ENCODE measurements at places on chromosomes 7 and 10.

DNA sequence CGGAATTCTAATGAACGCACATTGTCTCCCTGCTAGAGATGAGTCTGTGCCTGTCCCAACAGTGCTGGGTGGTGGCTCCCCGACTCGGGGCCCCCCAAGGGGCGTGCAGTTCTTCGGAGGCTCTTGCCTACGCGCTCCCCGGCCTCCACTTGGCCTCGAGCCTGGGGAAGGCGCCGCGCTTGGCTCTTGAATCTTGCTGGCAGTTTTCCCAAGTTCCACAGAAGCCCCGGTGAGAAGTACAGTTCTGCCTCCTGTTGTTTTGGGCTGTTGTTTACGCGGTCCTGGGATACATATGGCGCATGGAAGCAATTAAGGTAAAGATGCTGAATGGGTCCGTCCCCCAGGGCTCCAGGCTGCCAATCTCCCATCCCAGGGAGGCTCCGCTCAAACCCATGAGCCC, 32.6 kb upstream of the UNCX start:
- no peak for DNase-seq

DNA sequence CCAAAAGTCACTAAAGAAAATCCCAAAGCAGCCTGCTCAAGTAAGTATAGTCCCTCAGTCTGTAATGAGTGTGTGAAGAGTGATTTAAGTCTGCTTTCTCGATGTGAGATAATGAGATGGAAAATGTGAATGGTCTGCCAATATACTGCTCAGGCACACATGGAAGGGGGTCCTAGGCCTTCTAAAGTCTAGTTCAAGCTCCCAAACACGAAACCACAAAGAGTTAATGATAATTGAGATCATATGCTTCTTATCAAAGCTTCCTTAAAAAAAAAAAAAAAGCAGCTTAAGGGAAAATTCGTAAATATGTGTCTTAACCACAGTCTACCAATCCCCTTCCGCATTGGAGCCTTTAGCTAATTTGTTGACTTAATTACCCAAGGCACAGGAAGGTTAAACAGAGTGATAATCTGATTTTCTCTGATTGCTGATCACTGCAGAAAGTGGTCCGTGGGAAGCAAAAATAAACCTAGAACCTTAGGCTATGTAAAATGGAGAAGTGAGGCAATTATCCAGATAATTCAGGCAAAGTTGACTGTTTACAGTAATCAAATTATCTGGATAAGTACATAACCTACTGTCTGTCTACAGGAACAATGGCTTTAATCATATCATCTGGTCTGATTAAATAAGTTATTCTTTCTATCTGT, 172.9 kb downstream of the MBL2 start:
- DNase-seq = no peak

DNA sequence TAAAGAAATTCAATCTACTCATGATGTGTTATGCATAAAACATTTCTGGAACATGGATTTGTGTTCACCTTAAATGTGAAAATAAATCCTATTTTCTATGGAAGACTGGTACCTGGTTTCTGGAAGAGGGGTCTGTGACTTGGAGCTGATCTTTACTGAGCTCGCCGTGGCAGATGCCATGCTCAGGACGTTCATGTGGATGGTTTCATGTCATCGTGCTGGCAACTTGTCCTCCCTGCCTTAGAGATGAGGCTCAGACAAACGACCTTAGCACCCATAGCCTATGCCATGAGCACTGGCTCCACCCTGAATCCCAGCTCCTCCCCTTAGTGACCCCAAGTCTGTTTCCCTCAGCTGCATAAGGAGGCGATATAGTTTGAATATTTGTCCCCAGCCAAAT, 7.3 kb downstream of the PPIF start:
- DNase-seq = no peak

DNA sequence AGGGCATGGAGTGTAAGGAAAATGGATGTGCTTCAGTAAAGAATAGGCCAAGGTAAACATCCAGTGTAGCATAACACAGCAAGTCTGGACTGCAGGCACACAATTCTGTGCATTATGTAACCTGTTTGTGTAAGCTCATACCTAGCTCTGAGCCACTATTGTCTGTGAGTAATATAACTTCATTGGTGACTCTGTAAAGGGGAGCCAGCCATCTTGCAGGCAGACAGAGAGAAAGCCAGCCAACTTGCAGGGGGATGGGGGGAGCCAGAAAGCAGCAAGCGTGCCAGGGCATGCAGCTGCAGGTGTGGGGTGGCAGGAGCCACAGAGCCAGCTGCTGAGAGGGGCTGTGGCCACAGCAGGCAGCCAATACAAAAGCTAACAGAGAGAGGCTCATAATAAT, 449.2 kb downstream of the IPMK start:
- no peak for DNase-seq

GRCh38 chr10:133194151-133194550, 34.1 kb downstream of the KNDC1 start:
- DNase-seq = no peak

DNA sequence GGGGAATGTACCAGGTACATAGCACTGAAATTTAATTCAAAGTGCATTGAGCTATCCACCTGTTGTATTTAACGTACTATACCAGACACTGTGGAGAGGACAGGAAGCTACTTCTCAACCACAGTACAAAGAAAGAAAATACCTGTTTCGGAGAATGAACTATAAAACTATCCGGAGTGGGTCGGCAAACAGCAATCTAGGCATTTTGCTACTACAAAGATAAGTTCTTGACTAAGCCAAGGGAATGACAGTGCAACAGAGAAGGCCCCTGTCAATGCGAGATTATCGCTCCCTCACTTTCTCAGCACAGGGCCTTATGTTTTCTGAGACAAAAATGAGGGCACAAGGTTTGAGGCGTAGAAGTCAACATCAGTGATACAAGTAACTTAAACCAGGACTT, 27.4 kb downstream of the SFMBT2 start:
- no peak for DNase-seq

- DNase-seq = no peak
Observed at GRCh38 chr7:67671006-67671548, 674.4 kb downstream of the TYW1 start.

DNA sequence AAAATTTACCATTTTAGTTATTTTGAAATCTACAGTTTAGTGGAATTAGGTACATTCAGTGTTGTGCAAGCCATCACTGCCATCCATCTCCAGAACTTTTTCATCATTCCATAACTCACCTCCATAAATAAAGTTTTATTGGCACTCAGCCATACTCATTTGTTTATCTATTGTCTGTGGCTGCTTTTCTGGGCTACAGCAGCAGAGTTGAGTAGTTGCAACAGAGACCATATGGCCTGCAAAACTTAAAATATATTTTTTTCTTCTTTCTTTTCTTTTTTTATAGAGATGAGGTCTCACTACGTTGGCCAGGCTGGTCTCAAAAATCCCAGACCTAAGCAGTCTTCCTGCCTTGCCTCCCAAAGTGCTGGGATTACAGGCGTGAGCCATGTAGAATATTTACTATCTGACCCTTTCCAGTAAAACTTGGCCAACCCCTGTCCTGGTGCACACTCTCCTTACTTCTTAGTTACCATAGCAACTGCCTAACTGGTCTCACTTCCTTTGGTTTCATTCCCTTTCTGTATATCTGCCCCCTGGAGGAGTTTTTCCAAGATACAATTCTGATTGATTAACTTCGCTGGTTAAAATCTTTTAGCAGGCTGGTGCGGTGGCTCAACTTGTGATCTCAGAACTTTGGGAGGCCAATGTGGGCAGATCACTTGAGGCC, 133.2 kb downstream of the CUX1 start:
- DNase-seq = no peak

DNA sequence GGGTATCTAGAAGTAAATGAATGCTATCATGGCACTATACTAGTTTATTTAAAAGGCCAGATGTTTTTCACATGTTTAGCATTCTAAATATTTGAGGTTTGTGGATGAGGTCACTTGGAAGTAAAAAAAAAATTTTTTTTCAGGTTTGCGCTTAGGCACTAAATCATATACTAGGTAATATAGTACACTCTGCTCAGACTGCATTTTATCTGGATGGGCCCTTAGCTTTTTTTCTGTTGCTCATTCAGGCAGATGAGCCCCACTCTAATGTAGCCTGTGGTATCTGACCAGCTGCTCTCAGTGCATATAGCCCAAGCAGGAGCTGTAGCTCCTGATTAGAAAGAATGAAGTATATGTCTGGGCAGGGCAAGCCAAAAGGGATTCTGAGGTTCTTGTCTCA, 210.1 kb downstream of the AUTS2 start:
- DNase-seq = no peak

GRCh38 chr7:128030654-128031611, at the start of gene LRRC4:
TSS of gene LRRC4 (minus strand) at chr7:128031437. CDS start at chr7:128030640, 797 bp downstream.
- DNase-seq = peak; percentile 42

- DNase-seq = no peak
Observed at GRCh38 chr10:61792921-61793320, 108.6 kb upstream of the ARID5B start.

- no peak for DNase-seq
Observed at GRCh38 chr7:44051611-44052220, 7.2 kb downstream of the DBNL start.

DNA sequence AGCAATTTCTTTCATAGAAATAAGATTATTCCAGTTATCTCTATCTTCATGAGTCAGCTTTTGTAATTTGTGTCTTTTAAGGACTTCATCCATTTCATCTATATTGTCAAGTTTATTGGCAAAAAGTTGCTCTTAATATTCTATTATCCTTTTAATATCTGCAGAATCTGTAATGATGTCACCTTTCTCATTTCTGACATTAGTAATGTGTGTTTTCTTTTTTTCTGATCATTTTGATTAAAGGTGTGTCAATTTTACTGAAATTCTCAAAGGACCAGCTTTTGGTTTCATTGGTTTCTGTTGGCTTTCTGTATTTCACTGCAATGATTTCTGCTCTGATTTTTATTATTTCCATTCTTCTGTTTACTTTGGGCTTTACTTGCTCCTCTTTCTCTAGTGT, 17.9 kb upstream of the OR2AE1 start:
- no peak for DNase-seq

- DNase-seq = no peak
Observed at GRCh38 chr10:32984003-32984600, 26.1 kb upstream of the ITGB1 start.

- no peak for DNase-seq
Observed at GRCh38 chr7:157828190-157828589, 491.4 kb downstream of the DNAJB6 start.

DNA sequence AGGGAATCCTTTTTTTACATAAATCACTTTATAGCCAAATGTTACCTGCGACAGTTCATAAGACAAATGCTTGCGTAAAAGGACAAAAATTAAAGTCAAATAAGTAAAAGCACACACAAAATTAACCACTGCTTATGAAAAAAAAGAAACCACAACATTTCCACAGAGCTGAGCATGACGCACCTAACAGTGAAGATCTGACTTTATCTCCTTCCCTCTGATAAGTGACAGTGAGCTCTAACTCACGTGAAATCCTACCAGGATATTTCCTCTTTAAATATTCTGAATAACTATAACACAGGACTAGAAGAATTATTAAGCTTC, 225.5 kb downstream of the SFMBT2 start:
- no peak for DNase-seq

DNA sequence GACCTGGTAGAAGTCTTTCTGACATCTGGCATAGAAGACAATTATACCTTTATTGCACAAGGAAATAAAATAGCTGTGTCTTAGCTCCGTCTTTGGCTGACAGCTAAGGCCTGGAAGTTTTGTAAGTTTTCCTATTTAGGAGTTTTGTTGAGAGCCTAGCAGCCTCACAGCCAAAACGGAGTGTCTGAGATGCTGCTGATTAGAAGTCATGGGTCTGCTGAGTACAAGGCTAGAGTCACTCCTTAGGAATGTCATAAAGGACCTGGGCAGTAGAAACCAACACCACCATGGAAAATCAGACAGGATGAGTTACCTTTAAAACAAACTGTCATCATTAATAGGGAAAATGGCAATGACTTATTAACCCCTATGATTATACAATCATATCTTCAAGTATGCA, 442.5 kb downstream of the KCNMA1 start:
- DNase-seq = no peak

DNA sequence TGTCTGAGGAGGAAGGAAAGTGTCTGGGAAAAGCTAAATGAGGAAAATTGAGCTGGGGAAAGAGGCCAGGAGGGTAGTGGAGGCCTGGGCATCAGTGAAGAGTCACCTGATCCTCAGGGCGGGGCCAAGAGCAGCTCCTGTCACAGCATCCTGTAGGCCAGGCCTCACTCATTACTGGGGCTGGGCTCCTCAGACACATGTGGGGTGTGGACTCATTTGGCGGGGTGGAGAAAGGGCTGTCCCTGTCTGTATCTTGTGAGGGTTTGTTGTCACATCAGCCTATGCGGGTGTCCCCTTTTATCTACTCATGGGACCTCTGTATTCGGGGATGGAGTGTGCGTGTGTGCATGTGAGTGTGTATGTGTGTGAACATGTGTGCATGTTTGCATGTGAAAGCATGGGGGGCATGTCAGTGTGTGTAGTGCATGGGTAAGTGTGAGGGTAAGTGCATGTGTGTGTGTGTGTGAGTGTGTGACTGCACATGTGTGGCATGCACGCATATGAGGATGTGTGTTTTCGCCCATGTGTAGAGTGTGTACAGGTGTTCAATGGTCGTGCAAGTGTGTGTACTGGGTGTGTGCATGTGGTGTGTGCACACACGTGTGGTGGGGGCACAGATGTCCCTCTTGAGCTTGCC, 67.8 kb downstream of the RAMP3 start:
- DNase-seq = no peak

DNA sequence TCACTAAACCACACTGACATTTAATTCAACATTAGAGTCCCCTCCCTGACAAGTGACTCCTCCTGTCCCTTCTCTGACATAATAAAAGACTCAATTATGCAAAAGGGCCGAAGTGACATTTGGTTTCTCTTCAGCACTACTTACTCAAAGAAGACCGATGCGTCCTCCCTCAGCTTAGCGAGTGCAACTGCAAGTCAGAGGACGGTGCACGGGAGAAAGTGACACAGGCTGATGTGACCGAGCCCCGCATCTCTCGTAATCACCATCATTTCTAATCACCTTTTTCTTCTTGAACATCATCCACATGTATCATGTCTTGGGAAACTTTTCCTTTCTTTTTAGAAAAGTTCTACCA, 155.7 kb downstream of the TCERG1L start:
- no peak for DNase-seq

DNA sequence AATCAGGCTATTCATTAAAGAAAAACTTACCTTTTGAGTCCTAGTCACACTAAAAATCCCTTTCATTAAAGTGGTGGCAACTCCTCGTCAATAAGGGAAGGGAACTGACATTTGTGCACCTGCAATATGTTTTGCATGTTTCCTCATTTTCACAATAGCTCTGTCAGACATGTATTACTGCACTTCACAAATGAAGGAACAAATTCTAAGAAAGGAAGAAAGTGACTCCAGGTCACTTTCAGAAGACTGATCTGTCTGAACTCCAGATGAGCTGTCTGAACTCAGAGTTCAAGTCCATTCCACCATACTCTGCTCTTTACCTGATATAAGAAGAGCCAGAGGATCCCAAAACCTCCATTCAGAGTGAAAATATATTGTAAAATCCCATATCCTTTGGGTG, 50.3 kb upstream of the GSAP start:
- no peak for DNase-seq

GRCh38 chr7:85162721-85163120, 24.1 kb downstream of the SEMA3D start:
- DNase-seq = no peak

GRCh38 chr10:75021379-75022249, 89.8 kb upstream of the SAMD8 start:
- no peak for DNase-seq

- DNase-seq = no peak
Observed at GRCh38 chr7:105934572-105935185, 28.4 kb upstream of the CDHR3 start.

- no peak for DNase-seq
Observed at GRCh38 chr7:37062560-37062859, 338.2 kb upstream of the AOAH start.
